T follicular helper cell (primary cell): ENCODE measurements at places on chromosomes 5 and 9.

DNA sequence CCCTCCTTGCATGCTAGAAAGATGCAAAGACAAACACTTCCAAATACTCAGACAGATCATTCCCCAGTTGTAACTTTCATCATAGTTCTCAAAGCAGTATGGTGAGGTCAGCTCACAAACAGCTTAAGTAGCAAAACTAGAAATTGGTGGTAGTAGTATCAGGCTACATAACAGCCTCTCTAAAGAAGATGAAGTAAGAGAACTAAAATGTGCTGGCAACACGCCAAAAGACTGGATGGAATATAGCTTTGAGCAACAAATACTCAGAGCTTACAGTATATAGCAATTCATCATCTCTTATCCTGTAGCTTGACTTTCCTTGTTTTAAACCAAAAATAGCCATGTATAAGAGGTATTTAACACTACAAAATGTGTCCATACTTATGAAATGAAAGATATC lies 7.5 kb downstream of the PFDN1 start:
- no peak for DNase-seq

GRCh38 chr5:42035526-42035925 lies 110.4 kb downstream of the FBXO4 start:
- no peak for DNase-seq

- DNase-seq = no peak
Observed at GRCh38 chr5:57784121-57784520, 301.5 kb upstream of the ACTBL2 start.

DNA sequence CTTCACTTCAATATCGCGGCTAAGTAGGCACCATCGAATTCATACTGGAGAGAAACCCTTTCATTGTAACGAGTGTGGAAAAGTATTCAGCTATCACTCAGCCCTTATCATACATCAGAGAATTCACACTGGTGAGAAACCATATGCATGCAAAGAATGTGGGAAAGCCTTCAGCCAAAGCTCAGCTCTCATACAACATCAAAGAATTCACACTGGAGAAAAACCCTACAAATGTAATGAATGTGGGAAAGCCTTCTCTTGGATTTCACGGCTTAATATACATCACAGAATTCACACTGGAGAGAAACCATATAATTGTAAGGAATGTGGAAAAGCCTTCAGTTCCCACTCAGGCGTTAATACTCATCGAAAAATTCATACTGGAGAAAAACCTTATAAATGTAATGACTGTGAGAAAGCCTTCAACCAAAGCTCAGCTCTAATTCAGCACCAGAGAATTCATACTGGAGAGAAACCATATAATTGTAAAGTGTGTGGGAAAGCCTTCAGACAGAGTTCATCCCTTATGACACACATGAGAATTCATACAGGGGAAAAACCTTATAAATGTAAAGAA lies 9.5 kb downstream of the ZNF879 start:
- no peak for DNase-seq

DNA sequence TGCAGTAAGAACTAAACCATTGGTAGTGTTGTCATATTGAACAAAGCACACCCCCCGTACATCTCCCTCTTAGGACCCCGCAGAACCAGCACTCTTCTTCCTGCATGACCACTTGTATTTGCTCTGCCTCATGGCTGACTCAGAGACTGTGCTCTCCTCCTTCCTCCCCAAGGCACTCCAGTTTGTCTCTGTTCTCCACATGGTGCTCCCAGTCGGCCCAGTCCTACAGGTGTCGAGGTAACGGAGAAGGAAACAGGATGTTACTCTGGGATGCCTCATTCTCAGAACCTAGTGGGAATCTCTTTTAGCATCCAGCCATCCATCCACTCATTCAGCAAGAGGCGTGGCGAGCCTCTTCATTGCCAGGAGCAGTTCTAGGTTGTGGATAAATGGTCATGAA lies 97.0 kb upstream of the NIPAL4 start:
- no peak for DNase-seq
